ENCODE measurements at places on chromosomes 3 and 15.

- DNase-seq, result no peak
Measured at GRCh38 chr15:70604666-70605315, 158.6 kb downstream of the UACA start.

DNA sequence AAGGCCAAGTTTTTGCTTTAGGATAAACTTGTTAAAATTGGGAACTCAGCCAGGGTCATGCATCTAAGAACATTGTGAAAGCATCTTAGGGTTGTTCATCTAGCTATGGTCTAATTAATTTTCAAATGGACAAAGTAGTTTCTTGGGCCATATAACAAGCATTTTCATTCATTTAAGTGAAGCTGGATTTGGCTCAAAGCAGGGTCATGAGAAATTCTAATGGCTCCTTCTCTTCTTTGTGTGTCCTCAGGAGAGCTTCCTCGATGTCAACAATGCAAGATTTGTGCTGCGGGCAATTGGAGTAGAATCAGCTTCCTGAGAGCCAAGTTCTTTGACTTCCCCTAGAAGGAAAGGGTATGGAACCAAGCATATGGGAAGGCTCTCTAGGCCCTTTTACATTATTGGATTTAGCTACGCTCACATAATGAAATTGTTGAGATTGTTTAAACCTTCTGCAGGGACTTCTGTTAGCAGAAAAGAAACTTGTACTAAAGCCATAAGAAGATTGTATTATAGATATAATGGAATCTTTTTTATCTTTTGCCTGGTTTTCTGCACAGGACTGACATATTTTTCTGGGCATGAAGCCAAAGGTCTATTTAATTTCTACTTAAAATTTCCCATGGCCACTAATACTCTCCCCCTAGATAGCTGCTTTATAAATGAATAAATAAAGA, 1.8 kb upstream of the SAMMSON start:
- no peak for DNase-seq

DNA sequence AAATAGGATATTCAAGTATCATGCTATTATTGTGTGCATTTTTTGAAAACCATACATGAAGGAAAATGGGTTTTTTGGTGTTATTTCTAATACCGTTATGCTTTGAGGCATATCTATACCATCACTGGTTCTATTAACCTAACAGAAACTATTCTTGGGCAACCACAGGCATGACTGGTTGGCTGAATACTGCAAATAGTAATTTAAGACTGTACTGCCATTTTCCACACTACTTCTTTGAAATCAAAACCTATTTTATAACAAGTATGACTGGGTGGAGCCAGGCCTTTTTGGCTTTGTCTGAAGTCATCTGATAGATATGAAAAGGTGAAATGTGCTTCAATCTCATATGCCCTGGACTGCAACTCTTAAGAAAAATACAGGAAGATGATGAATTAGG, 115.1 kb downstream of the ULK4 start:
- DNase-seq, result no peak

DNA sequence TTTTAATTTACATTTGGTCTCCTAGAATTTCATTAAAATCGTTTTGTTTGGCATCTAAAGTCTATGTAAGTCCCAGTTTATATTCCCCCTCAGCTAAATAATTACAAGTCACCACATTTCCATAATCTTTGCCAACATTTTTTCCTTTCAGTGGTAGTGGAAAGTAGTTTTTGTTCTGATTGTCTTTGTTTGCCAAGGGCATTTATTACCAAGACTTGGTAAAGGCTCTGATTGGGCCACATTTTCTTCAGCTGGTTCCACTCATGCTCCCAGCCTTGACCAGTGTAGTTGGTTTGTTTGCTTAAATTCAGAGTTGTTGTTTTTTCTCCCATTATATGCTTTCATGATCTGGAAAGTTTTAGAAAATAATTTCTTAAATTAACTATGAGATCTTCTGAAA, 153.4 kb upstream of the MME start:
- DNase-seq, result no peak

DNA sequence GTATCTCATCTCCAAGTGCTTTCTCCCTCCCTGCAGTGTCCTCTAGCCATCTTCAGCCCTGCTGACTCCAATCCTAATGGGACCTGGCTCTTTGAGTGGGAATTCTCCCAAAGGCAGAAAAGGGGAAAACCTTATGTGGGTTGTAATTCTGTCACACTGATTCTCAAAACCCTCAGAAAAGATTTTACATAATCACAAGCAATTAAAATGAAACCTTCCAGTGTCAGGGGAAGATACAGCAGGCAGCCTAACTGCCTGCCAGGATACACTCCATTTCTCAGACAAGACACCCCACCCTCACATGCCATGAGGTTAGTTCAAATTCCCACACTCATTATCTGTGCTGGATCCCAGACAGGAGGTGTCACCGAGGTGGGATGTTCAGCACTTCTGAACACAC, 121.4 kb downstream of the RFTN1 start:
- no peak for DNase-seq

DNA sequence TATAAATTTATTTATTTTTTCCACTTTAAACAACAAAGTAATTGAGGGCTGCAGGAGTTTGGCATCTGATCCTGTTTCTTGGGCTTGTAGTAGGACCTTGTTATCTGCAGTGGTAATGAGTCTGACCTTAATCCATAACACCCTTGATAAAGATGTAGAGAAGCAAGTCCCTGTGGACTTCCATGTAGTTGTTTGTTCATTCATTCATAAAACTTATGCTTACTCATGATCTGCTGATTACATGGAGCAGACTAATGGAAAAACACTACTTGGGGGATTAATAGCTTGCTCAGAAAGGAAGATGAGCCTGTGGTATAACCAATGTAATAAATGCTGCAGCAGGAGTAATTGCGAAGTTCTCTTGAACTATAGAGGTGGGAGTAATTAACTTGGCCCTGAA, 271.5 kb upstream of the TBL1XR1 start:
- no peak for DNase-seq

GRCh38 chr15:38702178-38702912, 137.7 kb upstream of the RASGRP1 start:
- no peak for DNase-seq

- no peak for DNase-seq
Measured at GRCh38 chr15:90211440-90212143, 10.5 kb downstream of the SEMA4B start.

DNA sequence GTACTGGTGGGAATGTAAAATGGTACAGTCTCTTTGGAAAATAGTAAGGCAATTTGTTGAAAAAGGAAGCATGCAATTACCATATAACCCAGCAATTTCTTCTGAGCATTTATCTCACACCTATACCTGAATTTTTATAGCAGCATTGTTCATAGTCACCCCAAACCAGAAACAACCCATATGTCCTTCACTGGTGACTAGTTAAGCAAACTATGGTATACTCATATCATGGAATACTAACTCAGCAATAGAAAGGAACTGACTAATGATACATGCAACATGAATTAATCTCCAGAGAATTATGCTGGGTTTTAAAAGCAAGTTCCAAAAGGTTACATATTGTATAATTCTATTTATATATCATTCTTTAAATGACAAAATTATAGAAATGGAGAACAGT, 60.2 kb downstream of the TRAT1 start:
- no peak for DNase-seq

Data from memory B cell (primary cell).